ENCODE measurements at places on chromosomes 1 and 21. TPM values are rescaled to one million over a fixed set of nuclear protein-coding genes. Genes with fewer than 3 reads are reported as not detected.

DNA sequence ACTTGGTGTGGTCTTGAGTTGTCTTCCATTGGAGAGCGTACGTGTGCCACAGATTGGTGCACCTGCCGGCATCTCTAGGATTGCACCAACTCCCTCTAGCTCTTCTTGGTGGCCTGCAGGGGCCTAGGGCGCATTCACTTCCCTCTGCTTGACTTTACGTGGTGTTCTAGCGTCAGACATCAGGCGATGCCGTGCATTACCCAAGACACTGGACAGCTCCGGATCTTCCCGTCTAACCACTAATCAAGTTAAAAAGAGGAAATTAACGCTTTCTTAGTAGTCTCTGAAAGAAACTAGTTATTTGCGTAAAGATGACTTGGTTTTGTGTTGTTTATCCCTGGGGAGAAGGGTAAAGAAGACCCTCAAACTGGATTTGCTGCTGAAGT, 510 bp upstream of the IL10RB start:
- peaks cover 10% of the 10 kb centered on the region for H3K36me3 ChIP-seq
- H3K4me3 ChIP-seq, result peak overlapping the region; percentile 91
- H3K4me1 ChIP-seq, result peaks cover 59% of the 10 kb centered on the region
- DNase-seq, result no peak

Gene KRTAP11-1
- total RNA-seq, result not detected

GRCh38 chr1:64378826-64379225, 91.1 kb upstream of the CACHD1 start:
- no peak overlapping the region for H3K27ac ChIP-seq
- H3K4me3 ChIP-seq, result no peak overlapping the region

- no peaks in the 10 kb centered on the region for H3K27me3 ChIP-seq
- H3K4me3 ChIP-seq, result no peak overlapping the region
- H3K27ac ChIP-seq, result no peak overlapping the region
- H3K36me3 ChIP-seq, result no peaks in the 10 kb centered on the region
- DNase-seq, result no peak
Observed at GRCh38 chr21:26438976-26439375, 134.1 kb downstream of the CYYR1 start.

DNA sequence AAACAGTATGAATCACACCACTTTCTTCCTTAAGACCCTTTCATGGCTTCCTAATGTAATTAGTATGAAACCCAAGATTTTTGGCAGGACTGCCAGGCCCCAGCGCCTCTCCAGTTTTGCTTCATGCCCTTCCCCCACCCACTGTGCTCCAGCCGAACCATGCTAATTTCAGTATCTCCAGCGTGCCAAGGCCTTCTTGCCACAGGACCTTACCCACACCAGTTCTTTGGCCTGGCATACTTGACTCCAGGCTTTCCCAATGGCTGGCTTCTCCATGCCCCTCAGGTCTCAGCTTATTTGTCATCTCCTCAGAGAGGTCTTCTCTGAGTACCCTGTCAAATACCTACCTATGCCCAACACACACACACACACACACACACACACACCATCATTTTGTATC, 38.5 kb downstream of the ACP6 start:
- no peak overlapping the region for H3K4me3 ChIP-seq
- H3K36me3 ChIP-seq, result no peaks in the 10 kb centered on the region
- peaks cover 24% of the 10 kb centered on the region for H3K4me1 ChIP-seq
- no peaks in the 10 kb centered on the region for H3K27me3 ChIP-seq

GRCh38 chr1:172138634-172139033, 281.9 kb upstream of the C1orf105 start:
- no peaks in the 10 kb centered on the region for H3K27me3 ChIP-seq
- H3K4me1 ChIP-seq, result no peaks in the 10 kb centered on the region
- no peak for DNase-seq
- H3K36me3 ChIP-seq, result no peaks in the 10 kb centered on the region
